ENCODE measurements at places on chromosomes 2 and 18. TPM values are rescaled to one million over a fixed set of nuclear protein-coding genes. Genes with fewer than 3 reads are reported as not detected.

The SMPD4 gene
- 5.4 TPM for total RNA-seq

The HOXD4 gene
- total RNA-seq = not detected

The SLC14A1 gene
- total RNA-seq = 225 TPM

The TPRKB gene
- total RNA-seq = 20.8 TPM

The ASPRV1 gene
- 0.12 TPM for total RNA-seq

The RTP5 gene
- not detected for total RNA-seq

The RTTN gene
- 10.2 TPM for total RNA-seq

The C2orf78 gene
- not detected for total RNA-seq

The ATP6V1B1 gene
- 0.94 TPM for total RNA-seq

The C2orf15 gene
- total RNA-seq = 0.12 TPM

The NPAS2 gene
- total RNA-seq = 6.4 TPM

The CDK15 gene
- total RNA-seq = 0.23 TPM

The INO80D gene
- 3.5 TPM for total RNA-seq

The RAB11FIP5 gene
- total RNA-seq = 22.5 TPM

The PPIG gene
- total RNA-seq = 20.7 TPM

The TCF4 gene
- 148 TPM for total RNA-seq

The REG3A gene
- total RNA-seq = not detected

The MORN2 gene
- total RNA-seq = 17.2 TPM

The FNDC4 gene
- total RNA-seq = 31.8 TPM

The IL36B gene
- total RNA-seq = not detected

The SNTG2 gene
- not detected for total RNA-seq

The IL1RL2 gene
- total RNA-seq = 4.3 TPM

The GPAT2 gene
- total RNA-seq = 12.7 TPM

The IL18RAP gene
- not detected for total RNA-seq

The CYP27C1 gene
- total RNA-seq = 0.08 TPM

The OTX1 gene
- total RNA-seq = 0.12 TPM

The RUFY4 gene
- total RNA-seq = 0.08 TPM

The DSC3 gene
- total RNA-seq = 0.38 TPM

The MC4R gene
- total RNA-seq = not detected

The MDH1B gene
- total RNA-seq = 0.83 TPM

The SCN7A gene
- total RNA-seq = not detected

The SERPINB3 gene
- not detected for total RNA-seq

The TCF7L1 gene
- total RNA-seq = 2.0 TPM

The CNDP1 gene
- total RNA-seq = not detected

The C2orf76 gene
- total RNA-seq = 7.6 TPM

The NEURL3 gene
- total RNA-seq = 0.08 TPM

The CIB4 gene
- total RNA-seq = not detected

The IGFBP5 gene
- total RNA-seq = 246 TPM

The CHRNG gene
- not detected for total RNA-seq

The HOXD9 gene
- not detected for total RNA-seq

The CDH2 gene
- total RNA-seq = 337 TPM

The HYCC2 gene
- total RNA-seq = 7.4 TPM

The AOX1 gene
- 3.2 TPM for total RNA-seq

The RNASEH1 gene
- 34.1 TPM for total RNA-seq

The FASTKD2 gene
- total RNA-seq = 39.9 TPM

The ANKRD30BL gene
- not detected for total RNA-seq

The HOXD11 gene
- total RNA-seq = not detected

The DSC1 gene
- not detected for total RNA-seq

The SPC25 gene
- total RNA-seq = not detected

The SAG gene
- total RNA-seq = not detected

The FBXO15 gene
- total RNA-seq = 0.23 TPM

The OTOS gene
- not detected for total RNA-seq

The C18orf32 gene
- 7.9 TPM for total RNA-seq

The EML6 gene
- 0.75 TPM for total RNA-seq

The LCT gene
- total RNA-seq = under 0.01 TPM

The SCN9A gene
- total RNA-seq = 2.6 TPM

The GTF2A1L gene
- total RNA-seq = 0.98 TPM

Data from smooth muscle cell of the coronary artery (primary cell).